Activated gamma-delta T cell treated with Interleukin-2 at 50 U/mL for 16 hours (primary cell): ENCODE measurements at places on chromosomes 6 and 20.

GRCh38 chr6:16279243-16279642, 40.9 kb downstream of the GMPR start:
- no peak for DNase-seq

- no peak for DNase-seq
Observed at GRCh38 chr20:37677969-37678861, 15.6 kb upstream of the CTNNBL1 start.

DNA sequence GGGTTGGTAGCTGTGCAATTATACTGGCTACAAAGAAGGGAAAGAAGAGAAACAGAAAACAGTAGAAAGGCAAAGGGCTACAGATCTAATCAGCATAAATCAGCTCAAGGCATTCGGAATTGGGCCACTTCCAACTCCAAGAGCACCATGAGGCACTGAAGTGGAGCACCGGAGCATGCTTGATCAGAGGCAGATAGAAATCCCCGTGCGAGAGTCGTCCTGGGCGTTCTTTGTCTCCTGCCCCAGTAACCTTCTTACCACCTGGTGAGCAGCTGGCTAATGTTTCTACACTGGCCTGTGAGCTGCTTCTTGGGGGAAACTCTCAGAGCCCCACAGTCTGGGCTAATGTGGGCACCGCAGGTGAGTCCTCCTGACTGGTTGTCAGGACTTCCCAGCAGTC, 16.7 kb downstream of the NEDD9 start:
- no peak for DNase-seq

DNA sequence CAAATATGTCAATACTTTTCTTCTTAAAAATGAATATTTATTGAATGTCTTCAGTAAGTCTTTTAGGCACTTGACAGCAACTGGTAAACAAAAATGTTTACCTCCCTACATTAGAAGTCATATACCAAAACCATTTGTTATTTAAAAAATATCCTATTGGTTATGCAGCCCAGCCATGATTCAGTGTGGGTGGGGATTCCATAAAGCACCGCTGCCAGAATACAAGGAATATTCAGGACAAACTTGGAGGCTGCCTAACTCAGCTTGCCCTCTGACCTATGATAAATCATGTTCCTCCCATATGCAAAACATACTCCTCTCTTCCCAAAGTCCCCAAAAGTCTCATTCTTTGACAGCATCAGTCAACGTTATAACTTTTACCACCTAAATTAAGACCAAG, 486.8 kb upstream of the IRAK1BP1 start:
- no peak for DNase-seq

DNA sequence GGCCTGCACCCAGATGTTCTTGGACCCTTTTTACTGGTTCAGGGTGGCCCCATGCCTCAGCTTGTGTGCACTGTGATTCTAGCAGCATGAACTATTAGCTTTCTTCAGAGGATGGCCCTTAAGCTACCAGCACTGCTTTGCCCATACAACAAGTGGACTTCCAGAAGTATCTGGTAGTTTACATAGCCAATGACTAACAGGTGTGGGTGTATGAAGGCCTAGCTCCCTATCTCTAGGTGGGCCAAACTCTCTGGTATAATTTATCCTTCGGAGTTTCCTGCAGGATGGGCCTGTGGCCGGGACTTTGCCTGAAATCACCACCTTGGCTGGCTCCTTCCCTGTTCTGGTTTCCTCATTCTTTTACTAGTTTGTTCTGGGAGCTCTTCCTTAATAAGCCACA, 26.1 kb upstream of the JAG1 start:
- no peak for DNase-seq

DNA sequence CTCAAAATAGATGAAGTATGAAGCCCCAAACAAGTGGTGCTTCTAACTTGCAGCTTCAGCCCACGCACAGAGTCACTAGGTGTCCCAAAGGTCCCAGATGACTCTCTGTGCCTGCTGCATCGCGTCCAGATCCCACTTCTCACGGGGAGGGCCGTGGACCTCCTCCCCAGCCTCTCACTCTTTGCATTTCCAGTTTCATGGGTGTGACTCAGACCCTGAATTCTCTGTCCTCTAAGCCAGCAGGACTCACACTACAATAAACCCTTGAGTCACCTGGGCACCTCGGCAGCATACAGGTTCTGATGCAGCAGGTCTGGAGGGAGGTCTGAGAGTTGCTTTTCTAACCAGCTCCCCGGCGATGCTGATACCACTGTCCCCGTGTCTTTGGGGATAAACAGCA, 114.0 kb upstream of the RIN2 start:
- DNase-seq = no peak

DNA sequence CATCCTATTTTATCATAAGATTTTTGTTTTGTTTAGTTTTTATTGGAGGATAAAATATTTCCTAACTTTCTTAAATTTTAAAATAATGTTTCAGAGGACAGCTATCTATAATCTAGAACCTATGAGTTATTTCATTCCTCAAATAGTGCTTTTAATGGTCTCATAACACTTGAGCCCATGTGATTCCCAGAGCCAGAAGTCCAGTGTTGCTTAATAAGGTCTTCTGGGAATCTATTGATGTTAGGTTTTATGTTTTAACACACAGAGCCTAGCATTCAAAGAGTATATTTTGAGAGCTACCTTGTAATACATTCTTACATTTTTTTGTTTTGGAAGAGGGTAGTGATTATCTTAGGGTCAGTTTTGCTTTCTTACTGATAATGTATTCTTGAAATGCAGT, 200.2 kb downstream of the CENPW start:
- no peak for DNase-seq

DNA sequence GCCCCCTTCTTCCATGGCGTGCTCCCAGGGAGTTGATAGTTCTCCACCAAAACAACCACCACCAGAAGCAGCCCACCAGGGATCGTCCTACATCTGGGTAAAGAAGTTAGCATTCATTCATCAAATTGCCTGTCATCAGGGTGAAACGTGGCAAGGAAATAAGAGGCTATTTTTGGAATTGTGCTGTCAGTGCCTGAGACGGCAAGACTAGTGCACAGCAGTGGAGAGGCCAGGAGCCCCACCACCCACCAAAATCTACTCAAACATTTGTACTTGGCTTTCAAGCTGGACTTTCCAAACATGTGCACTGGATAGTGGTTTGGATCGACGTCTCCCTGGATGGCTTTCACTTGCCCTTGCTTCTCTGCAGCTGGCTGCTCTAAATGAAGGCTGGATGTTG, 44.8 kb downstream of the TXNDC5 start:
- no peak for DNase-seq

GRCh38 chr6:16199804-16200203, 38.6 kb upstream of the GMPR start:
- no peak for DNase-seq

GRCh38 chr6:128738112-128738511, 144.8 kb upstream of the LAMA2 start:
- no peak for DNase-seq

DNA sequence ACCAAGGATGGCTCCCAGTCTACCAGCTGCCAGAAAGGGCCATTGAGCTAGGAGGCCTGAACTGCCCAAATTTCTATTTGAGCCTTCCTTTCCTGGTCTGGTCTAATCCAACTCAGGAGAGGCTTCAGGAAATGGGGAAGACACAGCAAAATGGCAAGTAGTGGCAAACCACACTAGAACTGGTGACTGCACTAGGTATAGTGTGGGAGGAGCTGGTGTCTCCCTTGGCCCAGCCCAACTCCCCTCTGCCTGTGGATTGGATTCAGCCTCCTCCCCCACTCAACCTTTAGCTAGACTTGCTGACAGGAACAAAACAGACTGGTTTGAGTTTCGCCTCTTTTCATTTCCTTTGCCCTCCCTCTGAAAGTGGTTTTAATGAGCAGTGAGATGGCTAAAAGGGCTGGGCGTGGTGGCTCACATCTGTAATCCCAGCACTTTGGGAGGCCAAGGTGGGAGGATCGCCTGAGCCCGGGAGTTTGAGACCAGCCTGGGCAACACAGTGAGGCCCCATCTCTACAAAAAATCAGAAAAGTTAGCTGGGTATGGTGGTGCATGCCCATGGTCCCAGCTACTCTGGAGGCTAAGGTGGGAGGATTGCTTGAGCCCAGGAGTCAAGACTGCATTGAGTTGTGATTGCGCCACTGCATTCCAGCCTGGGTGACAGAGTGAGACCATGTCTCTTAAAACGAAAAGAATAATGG, 17.5 kb downstream of the MRPS18A start:
- no peak for DNase-seq

DNA sequence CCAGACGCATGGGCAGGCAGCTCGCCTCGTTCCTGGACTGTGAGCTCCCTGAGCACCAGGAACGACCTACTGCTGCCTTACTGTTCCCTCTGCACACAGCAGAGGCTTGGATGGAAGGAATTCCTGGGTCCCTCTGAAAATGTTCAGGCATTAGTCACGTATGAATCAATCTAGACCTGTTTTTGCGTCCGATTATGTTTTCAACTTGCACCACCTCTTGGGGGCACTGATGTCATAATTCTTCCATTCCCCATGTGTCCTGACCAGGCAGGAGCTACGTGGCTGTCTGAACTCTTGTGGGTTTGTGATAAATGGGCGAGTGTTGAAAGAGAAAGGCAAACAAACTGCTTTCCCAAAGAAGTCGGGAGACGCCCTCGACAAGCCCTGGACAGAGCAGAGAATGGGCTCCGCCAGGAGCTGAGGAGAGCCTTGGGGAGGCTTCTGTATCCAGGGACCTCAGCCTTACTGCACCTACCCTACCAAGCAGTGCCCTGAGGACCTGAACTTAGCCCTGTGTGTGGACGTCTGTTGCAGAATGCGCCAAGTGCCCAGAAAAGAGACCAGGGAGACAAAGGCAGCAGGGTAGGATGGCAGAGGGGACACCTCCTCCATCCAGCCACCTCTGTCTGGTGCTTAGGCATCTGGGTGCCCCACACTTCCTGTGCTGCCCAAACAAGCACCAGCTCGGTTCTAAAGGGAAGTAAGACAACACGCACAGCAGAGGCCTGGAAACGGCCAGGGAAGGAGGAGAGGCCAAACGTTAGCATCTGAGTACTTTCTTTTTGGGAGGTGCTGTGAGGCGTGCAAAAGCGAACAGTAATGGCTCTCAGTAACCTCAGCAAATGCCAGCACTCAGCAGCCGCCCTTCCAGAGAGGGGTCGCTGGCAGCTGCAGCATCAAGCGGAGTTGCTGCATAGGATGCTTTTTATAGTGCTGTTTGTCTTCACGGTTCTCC, 124.2 kb downstream of the LY86 start:
- DNase-seq = no peak

- no peak for DNase-seq
Observed at GRCh38 chr20:8116067-8116811, 15.8 kb upstream of the PLCB1 start.

DNA sequence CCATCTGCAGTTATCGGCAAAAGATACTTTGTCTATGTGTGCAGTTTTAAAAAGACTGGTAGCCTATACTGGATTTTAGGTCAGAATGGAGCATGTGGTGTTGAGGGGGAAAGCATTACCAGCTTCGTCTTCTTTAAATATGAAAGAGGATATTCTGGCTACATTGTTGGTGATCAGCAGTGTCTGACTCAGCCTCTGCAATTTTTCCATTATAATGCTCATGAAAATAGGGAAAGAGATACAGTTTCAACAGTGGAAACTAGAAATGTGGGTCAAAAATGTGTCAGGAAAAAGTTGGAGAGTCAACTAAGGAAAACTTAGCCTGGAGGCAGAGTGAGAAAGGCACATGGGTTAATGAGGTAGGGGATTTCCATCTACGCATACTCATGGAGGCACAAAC, 45.2 kb downstream of the HDGFL1 start:
- no peak for DNase-seq

DNA sequence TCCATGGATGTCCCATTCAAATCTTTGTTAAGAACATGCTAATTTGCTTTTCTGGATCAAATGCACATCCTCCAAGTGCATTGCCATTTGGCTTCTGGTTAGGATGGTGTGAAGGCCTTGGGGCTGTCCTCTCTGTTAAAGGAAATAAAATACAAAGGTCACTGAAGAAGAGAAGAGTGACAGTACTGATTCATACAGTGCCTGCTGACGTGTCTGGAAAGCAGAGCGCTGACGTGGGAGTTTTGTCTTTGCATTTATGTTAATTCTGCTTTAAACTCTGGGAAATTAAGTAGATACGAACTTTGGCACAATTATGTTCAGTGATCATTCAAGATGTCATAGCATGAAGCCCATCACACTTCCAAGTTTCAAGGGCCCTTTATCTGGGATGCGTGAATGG, 33.2 kb downstream of the SYNDIG1 start:
- DNase-seq = no peak

DNA sequence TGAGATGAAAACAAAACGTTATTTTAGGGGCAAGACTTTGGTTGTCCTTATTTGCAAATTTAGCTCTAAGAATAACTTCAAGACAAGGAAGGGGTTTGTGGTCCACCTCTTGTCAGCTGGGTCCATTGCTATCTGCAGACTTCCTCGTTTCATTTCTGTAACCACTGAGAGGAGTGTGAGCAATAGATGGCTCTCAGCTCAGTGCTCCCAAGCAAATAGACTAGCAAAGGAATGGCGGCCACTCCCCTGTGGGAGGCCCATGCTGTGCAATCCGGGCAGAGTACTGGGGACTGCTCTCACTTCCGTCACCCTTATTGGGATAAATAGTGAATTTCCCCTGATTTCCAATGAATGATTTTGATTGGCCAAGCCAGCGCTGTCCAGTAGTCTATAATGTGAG, 176.6 kb downstream of the ZDHHC14 start:
- DNase-seq = no peak

DNA sequence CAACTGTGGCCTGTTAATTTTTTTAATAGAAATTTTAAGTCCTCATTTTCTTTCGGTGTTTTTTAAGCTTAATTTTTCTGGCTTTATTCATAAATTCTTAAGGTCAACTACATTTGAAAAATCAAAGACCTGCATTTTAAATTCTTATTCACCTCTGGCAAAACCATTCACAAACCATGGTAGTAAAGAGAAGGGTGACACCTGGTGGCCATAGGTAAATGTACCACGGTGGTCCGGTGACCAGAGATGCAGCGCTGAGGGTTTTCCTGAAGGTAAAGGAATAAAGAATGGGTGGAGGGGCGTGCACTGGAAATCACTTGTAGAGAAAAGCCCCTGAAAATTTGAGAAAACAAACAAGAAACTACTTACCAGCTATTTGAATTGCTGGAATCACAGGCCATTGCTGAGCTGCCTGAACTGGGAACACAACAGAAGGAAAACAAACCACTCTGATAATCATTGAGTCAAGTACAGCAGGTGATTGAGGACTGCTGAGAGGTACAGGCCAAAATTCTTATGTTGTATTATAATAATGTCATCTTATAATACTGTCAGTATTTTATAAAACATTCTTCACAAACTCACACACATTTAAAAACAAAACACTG, 10.1 kb downstream of the HFE start:
- peak; percentile 66 for DNase-seq

DNA sequence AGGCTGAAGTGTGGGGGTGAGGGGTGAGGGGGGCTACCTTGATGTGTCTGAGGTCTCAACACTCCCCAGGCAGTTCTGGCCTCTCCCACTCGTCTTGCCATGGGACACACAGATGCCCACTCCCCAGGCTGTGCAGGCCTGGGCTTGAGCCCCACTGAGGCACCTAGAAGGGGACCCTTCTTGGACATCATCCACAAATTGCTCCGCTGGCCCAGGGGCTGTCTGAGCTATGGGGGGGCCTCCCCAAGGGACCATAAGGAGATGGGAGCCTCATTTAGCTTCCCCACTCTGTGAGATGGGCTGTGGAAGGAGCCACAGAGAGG, 155.5 kb upstream of the MLN start:
- DNase-seq = no peak

- DNase-seq = no peak
Observed at GRCh38 chr6:34574647-34575293, 18.6 kb upstream of the SPDEF start.
